ENCODE measurements at places on chromosomes 1 and 21.
A peak's percentile ranks its signal among the peaks of the same experiment; 100 is the strongest.

GRCh38 chr1:75641325-75641724, 30.4 kb upstream of the SLC44A5 start:
- peak; percentile 28 for DNase-seq

DNA sequence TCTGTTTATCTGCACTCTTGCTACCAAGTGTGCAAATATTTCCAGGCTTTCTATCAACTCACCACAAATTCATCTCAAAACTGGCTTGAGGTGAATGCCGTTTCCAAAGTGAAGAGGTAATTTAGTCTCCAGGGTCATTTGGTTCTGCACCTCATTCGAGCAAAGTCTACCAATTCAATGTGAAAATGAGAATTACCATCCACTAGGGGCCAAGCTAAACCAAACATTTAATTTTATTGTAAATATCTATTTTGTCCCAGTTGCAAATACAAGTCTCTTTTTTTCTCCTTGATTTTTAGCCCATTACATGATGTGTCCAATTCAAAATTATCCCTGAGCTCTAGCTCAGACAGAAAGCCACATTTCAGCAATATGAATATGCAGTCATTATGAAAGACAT, 152.3 kb upstream of the PTBP2 start:
- no peak for DNase-seq

- DNase-seq: no peak
Observed at GRCh38 chr1:95230256-95230655, 3.8 kb upstream of the RWDD3 start.

DNA sequence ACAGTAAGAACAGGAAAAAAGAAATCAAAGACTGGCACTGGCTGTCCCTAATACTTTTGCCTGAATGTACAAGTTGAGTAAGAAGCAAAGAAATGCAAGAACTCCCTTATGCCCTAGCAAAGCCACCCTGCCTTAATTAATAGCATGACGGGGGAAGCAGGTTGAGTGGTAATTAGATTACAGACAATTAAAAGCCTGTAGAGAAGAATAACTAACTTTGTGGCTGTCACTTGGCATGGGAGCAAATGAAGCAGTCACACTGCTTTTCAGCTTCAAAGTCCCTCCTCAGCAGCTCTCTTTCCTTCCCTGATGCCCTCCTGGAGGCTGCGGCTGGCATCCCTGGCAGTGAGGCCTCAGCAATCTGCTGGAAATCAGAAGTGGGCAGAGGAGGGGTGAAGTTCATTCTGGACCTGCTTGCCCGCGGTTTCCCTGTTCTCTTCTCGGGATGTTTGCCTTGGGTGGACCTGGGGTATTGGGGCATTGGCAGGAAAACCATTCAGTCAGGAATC, 3.4 kb downstream of the OPTC start:
- no peak for DNase-seq

- no peak for DNase-seq
Observed at GRCh38 chr1:62390071-62390470, 46.8 kb upstream of the USP1 start.

DNA sequence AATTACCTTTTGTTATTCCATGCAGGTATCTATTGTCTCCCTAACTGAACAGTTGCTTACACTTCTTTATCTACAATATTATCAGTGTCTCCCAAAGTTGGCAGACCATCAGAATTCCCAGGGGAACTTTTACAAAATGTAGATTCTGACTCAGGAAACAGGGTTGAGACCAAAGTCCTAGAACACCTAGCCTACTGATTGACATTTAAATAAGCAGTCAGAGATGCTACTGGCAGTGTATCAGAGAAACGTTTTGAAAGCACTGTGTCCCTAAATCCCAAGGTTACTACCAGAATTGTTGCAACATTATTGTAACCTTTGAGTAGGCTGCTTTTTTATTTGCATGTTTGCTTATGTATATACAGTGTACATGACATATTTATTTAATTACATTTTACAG, 1.8 kb upstream of the F5 start:
- no peak for DNase-seq

- DNase-seq: no peak
Observed at GRCh38 chr1:181443231-181443853, 40.0 kb upstream of the CACNA1E start.

GRCh38 chr21:35343046-35343819, 294.1 kb upstream of the RUNX1 start:
- DNase-seq: peak; percentile 24

Measured in KBM-7 (cell line).